ENCODE measurements at places on chromosomes 7 and 10.

DNA sequence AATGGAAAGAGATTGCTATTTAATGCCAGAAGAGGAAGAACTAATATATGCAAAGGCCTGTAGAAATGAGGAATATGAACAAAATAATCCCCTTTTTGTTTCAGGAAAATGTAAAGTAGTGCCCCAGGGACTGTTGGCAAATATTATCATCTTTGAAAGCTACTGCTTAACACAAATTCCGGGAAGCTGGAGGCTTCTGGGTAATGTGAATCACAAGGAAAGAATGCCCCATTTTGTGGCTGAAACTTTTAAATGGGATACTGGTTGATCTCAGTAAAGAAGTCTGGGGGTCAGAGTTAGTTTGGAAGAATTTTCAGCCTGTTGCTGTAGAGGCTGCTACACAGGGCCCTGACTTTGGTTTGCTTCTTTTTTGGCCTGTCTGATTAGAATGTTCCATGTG lies 141.0 kb downstream of the PTEN start:
- no peak for DNase-seq

DNA sequence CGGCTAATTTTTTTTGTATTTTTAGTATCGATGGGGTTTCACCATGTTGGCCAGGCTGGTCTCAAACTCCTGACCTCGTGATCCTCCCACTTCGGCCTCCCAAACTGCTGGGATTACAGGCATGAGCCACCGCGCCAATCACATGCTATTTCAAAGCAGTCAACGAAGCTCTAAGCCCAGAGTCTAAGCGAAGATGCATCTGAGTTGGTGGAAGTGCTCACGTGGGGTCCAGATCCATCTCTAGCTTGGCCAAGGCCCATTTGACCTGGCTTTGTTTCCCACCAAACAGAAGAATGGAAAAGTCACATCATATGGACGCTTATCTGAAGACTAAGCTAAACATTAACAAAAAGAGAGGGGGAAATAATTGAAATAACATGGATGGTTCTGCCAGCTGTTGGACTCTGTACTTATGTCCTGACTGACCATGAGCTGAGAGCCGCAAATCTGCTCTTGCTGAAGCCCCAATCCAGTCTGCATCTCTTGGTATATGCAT lies 3.8 kb upstream of the GTF2I start:
- DNase-seq: no peak

DNA sequence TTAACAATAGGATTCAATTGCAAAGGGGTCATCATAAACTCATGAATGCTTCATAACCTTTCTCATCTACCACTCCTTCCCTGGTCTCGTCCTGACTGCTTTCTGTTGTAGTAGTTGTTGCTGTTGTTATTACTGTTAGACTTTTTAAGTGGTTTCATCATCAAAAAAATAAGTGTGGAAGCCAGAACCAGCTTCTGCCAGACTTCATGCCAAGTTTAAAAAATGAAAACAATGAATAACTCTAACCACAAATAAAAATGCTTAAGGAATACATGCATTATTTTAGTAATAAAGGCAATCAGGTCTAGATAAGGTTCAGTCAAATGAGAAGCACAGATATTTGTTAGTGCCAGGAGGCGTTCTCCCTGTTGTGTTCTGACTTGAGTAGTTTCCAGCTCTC lies 85.4 kb downstream of the PCLO start:
- DNase-seq: no peak

GRCh38 chr10:133158756-133159610 lies 1.0 kb upstream of the KNDC1 start:
- no peak for DNase-seq

GRCh38 chr7:17108049-17108584 lies 190.3 kb upstream of the AHR start:
- no peak for DNase-seq

- no peak for DNase-seq
These were observed 292.5 kb downstream of the GALNT17 start for GRCh38 chr7:71424166-71425035.

- DNase-seq: peak; percentile 23
These were observed 210.4 kb upstream of the ADO start for GRCh38 chr10:62594093-62594520.

- no peak for DNase-seq
These were observed 299.1 kb downstream of the PLXNA4 start for GRCh38 chr7:132276976-132277725.

DNA sequence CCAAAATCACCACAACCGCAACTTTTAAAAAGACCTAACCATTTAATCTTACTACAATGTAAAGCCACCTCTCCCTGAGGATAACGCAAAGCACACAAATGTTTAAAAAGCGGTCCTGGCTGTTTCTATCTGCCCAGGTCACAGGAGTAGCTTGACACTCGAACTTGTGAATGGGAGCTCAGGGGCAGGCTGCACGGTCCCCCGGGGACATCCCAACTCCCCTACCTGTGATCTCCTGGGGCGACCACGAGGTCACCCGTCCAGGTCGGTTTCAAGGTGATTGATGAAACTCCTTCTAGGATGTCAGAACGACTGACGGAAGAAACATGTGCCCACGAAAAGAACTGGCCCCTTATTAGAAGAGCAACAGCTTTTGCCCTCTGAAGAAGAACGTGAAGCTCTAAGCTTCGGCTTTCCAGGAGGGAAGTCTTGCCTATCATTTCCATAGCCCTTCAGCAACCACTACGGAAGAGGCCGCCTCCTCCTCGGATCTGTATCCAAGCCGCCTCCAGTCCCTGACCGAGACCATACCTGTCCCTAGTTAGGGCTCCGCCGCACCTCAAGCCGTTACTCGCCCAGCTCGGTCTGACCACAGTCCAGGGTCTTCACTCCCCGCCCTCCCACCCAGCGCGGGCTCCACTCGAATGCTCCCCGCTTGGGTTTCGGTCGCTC lies 459 bp downstream of the CYCS start:
- DNase-seq: no peak

GRCh38 chr7:114392686-114393085 lies 21.9 kb upstream of the FOXP2 start:
- no peak for DNase-seq
